ENCODE measurements at places on chromosomes 5 and 9. TPM values are rescaled to one million over a fixed set of nuclear protein-coding genes. Genes with fewer than 3 reads are reported as not detected.

DNA sequence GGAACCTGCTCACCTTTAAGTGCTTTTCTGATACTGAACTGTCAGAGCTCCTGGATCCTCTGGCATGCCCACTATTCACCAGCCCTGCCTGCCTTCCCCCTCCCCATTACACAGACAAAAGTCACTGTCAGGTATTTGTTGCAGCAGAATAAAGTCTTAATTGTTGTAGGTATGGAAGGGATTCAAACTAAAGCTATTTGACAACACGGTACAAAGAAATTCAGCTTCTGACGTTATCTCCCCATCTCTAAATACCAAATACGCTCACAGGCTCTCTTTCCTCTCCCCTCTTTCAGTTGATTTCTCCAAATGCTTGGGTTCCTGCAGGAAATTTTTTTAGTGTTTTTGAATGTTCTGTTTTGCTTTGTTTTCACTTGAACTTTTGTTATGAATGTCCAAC, 9.3 kb upstream of the TGFBR1 start:
- no peak for DNase-seq

- no peak for DNase-seq
These were observed 42.7 kb downstream of the NIPBL start for GRCh38 chr5:36919238-36919637.

DNA sequence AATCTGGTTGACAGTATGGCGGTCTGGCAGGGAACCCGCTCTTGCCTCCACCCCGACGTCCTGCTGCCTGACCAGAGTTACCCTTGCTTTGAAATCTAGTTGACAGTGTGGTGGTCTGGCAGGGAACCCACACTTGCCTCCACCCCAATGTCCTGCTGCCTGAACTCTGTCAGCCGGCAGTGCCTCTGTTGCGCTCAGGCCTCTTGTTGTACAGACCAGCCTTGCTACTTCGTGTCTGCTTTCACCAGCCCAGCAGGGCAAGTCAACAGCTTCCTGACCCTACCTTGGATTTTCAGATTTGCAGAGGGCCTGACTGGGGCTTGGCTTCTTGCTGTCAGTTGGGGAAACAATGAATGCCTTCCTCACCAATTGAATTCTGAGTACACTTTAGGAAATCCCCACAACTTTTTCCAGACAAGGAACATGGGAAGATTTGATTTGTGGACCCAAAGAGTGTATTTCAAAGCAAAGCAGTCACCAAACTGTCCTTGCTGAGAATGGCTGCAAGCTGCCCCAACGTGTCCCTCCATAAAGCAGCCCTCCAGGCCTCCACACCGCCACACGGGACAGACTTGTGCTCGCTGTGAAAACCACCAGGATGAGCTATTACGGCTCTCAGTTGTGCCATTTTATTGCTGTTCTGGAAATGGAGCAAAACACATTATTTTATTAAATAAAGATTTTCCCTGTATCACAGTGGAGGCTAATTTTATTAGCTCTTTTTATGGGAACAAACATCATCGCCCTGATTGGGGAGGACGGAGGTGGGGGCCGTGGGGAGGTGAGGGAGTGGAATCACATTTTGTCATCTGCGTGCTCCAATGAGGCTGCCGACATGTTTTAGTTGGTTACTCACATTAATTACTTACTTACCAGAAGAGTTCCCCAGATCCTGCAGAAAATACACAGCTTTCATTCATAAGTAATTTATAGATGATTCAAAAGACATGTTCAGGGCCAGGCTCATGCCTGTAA, 189.3 kb downstream of the AOPEP start:
- no peak for DNase-seq

DNA sequence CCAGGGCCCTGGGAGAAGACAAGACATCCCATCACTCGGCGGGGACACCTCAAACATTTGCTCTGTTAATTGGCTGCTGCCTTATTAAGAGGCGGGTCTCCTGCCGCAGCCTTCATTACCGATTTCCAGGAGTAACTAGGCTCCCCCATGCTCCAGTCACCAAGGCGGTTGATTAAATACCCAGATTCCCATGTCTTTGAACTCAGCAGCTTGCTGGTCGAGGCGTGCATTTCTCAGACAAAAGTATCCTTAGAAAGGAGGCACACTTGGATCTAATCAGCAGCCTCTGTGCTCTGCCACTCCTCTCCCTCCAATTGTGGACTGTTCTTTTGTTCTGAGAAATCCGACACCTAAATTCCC, 228.8 kb downstream of the FSTL4 start:
- DNase-seq: no peak

DNA sequence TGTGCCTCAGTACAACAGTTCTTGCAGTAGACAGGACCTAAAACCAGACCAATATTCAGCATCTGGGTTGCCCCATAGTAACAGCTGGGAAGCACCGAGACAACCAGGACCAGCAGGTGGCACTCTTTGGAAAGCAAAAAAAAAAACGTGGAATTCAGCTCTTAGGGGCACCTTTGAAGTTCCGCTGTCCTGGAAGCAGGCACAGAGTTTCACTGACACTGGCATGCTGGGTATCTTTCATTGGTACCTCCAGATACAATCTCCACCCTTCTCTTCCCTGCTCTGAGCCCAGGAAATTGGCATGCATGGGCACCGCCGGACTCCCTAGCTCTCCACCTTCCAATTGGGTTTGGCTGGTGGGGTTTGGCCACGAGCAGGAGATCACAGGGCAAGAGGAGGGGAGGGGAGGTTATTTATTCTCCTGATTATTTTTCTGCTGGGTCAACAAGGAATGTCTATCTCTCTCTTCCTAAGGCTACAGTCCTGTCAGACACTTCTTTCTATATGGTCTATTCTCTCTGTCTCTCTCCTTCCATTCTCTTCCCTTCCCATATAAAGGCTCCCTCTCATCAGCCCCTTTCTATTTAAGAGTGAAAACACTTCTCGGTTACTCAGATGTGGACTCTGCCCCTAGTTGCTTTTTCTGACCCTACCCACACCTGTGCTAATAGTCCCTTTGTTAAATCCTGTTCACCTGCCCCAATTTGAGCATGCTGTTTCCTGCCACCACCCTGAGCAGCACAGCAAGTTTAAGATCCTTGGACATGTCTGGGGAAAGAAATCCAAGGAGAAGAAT, 1.9 kb upstream of the IDNK start:
- peak; percentile 50 for DNase-seq

DNA sequence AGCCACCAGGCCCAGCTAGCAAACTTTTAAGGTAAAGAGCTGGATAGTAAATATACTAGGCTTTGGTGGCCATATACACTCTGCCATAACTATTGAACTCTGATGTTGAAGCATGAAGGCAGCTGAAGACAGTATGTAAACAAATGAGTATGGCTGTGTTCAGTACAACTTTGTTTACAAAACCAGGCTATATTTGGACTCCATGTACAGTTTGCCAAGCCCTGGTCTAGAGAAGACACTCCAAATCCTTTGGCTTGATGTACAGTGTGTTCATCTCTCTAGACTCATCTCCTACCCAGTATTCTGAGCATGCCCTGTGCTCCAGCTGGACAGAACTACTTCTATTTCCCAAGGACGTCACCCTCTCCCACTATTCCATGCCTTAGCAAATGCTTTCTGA, 54.3 kb upstream of the MEGF10 start:
- DNase-seq: no peak

GRCh38 chr5:157971571-157972216, 112.7 kb upstream of the CLINT1 start:
- no peak for DNase-seq

GRCh38 chr9:85973238-85973637, 32.3 kb downstream of the NAA35 start:
- no peak for DNase-seq

- no peak for DNase-seq
These were observed 72.2 kb upstream of the HMHB1 start for GRCh38 chr5:143739746-143740145.

- no peak for DNase-seq
These were observed 105.7 kb downstream of the SPOCK1 start for GRCh38 chr5:137393196-137393993.

GRCh38 chr5:80034559-80034958, 589 bp upstream of the THBS4 start:
- DNase-seq: no peak

DNA sequence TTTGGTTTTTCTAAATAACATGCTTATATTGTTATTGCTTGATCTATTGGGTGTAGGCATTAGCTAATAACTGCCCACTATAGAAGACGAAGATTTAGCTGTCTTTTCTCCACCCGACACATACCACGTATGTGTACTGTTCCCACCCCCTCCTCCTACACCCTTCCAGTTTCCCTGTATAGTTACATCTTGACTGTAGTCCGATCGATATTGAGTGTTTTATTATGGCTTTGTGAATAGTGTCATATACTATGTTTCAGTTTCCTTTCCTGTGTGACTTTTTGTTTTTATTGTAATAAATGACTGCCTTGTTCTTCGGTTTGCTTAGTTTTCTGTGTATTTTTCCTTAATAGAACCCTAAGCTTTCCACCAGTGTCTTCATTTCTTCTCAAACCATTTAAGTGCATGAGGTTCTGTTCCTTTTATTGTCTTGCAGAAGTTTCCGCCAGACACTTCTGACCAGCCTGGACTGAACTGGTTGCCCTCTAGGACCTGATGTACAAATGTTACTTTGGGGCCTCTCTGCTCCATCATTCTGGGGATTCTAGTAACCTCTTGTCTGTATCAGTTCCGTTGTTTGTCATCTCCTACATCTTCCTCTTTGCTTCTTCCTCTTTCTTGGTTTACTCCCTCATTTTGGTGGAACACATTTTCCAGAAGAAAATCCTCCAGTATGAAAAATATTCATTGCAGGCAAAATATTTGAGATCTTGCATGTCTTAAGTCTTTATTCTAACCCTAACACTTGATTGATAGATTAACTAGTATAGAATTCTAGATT, 61.8 kb downstream of the PRKACG start:
- no peak for DNase-seq

HRCT1 gene
- total RNA-seq: 1.8 TPM

PCDHA12 gene
- total RNA-seq: 1.5 TPM

TYRP1 gene
- 4.5 TPM for total RNA-seq

IRX1 gene
- 19.0 TPM for total RNA-seq
